ENCODE measurements at places on chromosomes 3 and 15.

DNA sequence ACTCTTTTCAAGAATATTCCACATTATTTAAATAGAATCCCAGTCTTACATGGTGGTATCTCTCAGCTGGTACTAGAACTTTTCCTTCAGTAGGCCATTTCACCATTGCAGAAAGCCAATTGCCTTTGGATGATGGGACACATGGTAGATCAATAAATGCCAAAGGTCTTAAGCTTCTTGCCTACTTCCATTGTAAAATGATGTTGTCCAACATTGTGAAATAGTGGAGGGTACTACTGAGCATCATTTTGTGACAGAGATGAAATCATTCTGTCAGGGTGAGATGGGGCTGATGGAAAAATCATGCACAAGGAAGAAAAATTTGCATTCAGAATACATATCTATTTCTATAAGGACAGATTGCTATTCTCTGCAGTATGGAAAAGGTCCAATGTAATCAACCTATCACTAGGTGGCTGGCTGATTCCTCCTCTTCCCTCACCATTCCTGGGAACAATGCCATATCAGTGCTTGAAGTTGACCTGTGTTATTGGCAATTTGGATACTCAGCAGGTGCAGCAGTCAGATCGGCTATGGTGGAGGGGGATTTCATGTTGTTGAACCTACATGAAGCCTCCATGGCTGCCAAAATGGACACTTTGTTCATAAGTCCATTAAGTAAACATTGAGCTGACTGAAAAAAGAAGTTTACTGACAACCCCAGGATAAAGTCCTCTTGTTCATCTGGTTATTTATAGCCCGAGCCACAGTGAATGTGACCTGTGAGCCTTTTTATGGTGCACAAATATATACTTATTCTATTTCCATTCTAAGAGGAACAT, 596.9 kb upstream of the ARPP21 start:
- no peak for DNase-seq

GRCh38 chr3:11651900-11652299, 8.2 kb upstream of the VGLL4 start:
- no peak for DNase-seq

DNA sequence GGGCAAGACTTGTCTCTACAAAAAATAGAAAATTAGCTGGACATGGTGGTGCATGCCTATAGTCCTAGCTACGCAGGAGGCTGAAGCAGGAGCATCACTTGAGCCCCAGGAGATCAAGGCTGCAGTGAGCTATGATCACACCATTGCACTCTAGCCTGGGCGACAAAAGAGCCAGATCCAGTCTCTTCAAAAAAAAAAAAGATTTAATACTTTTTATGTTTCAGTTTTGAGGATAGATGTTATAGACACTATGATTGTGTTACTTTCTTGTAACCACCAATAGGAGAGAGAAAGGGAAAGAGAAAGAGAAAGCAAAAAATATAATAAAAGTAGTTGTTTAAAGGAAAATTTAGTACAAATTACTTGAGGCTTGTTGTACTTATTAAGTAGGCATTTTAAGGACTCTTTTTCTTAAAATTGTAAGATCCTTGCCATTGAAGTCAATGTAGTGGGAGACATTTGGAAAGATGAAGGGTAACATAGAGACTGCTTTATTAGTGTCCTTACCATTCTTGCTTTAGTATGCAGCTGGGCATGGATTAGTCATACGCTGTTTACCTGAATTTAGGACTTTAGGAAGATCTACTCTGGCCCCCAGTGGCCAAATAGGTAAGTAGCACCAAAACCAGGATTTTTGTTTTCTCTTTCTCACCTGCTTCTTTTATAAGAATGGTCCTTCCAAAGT, 35.1 kb upstream of the ZDHHC23 start:
- DNase-seq: peak; percentile 35

DNA sequence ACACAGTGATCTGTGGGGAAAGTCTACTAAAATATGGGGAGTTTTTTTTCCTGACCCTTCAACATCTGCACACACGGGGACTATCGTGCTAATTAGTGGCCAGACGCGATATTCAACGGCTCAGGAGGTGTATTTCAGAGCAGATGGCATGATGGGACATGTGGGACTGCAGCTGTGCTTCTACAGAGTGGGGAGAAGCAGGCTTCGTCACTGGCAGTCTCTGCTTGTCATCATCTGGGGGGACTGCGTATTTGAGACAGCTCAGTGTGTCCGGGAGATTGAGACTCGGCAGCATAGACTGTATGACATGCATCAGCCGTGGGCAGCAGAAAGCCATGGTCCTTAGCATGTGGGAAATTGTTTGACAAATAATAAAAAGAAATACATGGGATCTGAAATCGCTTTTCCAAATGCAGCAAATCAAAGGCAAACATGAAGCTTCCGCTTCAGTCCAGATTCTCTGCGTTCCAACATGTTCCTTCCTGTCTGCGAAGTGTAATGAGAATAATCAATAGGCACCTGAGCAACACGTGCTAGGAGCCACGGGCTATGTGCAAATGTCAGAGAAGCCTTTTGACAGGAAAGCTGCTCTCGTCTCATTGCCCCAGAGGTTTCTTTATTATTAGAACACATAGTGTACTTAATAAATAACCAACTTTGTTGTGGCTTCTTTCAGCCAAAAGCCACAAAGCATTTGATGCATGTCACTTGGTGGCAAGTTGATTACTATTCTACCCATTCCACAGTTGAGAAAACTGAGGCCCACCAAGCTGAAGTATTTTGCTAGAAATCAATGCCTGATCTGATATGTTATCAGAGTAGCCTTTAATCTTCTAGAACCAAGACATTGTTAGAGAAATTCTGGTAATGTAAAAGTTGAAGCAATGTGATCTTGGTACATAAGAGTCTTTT, 276.3 kb downstream of the RYR3 start:
- DNase-seq: no peak

DNA sequence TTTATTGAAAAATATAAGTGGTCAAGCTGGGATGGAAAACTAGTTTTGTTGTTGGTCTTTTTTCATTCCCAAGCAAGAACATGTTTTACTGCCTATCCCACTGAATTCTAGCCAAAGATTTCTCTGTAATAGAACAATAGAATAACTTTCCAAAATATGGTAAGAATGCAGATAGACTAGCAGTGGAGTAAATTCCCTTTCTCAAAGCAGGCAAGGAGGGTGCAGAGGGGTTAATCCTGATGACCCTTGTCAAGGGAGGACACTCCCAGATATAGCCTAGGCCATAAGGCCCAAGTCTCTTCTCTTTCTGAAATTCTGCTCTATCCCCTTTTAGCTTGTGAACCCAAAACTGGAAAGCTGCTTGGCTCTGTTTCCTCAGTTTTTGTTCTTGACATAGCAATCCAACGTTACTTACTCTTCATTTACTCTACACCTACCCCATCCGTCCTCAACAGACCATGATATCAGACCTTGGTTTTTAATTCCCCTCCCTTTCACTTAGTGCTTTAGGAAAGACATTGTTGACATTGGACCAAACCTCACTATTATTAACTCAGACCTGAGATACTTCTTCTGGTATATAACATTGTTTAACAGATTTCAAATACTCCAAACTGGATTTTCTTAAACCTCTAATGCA, 453.6 kb upstream of the THBS1 start:
- DNase-seq: no peak

DNA sequence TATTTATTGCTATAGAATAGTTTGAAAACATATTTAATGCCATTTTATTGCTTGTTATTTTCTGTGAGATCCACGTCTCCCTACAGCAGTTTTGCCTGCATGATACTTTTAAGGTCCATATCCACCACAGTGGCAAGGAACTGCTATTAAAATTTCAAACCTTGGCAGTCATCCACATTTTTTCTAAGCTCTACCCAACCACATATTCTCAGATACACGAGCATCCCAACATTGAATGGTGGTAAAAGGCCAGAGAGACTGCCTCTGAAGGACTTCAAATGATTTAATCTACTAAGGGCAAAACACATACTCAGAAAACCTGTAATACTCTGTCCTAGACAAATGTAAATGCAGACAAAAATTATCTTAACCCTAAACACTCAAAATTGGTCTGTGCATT, 173.1 kb downstream of the ERC2 start:
- no peak for DNase-seq

- peak; percentile 10 for DNase-seq
Observed at GRCh38 chr15:59819092-59819491, 130.0 kb upstream of the BNIP2 start.

DNA sequence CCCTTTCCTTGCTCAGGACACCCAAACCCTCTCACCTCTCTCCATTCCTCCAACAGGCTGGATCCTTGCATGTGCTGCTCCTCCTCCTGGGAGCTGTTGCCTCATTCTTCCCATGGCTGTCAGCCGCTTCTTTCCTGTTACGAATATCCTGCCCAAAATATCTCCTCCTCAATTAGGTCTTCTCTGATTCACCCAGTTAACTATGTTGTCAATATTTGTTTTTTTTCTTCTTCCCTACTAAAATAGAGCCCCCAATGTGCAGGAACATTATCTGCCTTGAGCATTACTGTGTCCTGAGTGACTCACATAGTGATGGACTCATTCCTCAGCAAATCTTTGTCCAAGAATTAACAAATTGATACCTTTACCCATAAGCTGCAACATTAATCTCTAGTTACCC, 357.2 kb downstream of the CLSTN2 start:
- DNase-seq: no peak

DNA sequence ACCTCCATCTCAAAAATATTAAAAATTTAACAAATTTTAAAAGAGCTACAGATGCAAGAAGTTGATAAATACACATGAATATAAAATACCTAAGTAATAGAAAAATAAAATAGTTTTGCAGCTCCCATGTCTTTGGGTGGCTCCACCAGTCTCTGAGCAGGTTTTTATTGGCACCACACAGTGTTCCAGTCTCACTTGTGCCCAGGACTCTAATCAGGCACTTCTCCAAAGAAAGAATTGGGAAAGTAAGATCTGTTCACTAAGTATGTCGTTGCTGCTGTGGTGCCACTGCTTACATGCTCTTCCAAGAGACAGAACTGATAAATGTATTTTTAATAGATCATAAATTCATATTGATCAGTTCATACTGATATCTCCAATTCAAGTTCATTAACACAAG, 92.5 kb upstream of the ABI3BP start:
- DNase-seq: no peak

- DNase-seq: no peak
Observed at GRCh38 chr15:89389841-89390603, 55.4 kb upstream of the POLG start.

GRCh38 chr3:122469659-122470058, 45.1 kb downstream of the KPNA1 start:
- DNase-seq: no peak

DNA sequence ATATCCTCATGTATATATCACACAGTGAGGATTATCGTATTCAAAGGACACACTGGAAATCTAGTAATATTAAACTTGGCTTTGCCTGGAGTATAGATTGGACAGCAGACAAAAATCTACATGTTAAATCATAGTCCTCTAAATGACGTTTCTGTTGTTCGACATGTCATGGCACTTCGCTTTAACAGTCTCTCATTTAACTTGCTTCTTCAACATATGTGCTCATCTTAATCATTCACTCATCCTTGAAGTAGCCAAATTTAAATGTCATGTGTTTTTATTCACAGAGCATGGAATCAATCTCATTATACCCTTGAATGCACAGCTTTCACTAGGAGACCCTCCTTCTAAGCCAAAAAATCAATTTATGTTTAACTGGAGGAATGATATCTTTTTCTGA, 417.0 kb upstream of the CNTN6 start:
- DNase-seq: no peak

DNA sequence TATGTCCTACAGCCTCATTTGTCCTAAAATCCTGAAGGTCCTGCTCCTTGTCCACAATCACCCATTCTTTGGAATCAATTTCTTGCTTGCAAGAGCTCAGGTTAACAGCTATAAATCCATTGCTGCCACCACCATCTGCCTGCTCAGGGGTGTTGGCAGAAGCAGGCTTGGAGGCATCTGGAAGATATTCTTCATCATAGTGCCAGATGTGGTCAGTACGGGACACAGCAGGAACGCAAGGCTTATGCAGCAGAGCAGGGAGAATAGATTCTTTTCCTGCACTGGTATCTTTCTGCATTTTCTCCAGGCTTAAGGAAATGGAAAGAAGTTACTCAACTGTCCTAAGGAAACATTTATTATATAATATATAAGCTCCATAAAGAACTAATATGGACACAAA, 38.5 kb upstream of the CDAN1 start:
- no peak for DNase-seq

- DNase-seq: no peak
Observed at GRCh38 chr15:77695548-77695947, 62.8 kb upstream of the LINGO1 start.

DNA sequence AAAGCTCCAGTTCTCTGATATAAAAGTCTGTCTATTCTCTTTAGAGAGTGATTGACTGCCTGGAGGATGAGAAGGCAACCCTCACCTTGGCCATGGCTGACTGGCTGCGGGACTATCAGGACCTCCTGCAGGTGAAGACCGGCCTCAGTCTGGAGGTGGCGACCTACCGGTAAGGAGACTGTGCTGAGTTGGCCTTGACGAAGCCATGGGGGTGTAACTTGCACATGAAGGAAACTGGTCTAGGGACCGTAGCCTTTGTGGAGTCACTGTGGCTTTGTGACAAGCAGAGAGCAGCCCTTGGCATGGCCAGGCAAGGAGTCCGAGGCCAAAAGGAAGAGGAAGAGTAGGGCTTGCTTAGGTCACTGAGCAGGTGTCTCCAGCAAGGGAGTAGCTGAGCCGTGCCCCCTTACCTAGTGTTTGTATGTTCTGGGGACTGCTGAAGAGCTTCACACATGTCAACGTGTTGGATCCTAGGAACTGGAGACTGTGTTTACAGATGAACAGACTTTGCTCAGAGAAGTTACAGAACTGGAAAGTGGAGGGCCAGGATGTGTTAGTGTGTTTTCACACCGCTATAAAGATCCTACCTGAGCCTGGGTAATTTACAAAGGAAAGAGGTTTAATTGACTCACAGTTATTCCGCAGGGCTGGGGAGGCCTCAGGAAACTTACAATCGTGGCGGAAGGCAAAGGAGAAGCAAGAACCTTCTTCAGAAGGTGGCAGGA, 8.8 kb downstream of the SYNM start:
- DNase-seq: no peak

DNA sequence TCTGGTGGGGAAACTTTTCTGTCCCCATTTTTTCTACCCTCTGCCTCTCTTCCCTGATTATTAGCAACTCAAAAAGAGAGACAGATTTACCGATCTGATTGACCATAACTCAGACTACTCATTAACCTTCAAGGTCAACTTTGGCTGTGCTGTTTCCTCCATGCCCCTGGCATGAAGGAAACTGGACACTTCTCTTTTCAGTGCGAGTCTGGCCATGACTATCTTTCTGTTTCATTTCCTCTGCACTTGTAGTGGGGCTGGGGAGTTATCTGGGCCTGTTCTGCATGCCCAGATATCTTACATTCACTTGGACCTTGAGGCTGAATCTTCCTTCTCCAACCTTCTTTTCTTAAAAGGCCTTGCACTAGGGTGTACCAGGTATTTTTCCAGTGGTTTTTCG, 76.9 kb upstream of the SLCO2A1 start:
- DNase-seq: no peak
